ENCODE measurements at places on chromosomes 3 and 15.
A peak's percentile ranks its signal among the peaks of the same experiment; 100 is the strongest.

DNA sequence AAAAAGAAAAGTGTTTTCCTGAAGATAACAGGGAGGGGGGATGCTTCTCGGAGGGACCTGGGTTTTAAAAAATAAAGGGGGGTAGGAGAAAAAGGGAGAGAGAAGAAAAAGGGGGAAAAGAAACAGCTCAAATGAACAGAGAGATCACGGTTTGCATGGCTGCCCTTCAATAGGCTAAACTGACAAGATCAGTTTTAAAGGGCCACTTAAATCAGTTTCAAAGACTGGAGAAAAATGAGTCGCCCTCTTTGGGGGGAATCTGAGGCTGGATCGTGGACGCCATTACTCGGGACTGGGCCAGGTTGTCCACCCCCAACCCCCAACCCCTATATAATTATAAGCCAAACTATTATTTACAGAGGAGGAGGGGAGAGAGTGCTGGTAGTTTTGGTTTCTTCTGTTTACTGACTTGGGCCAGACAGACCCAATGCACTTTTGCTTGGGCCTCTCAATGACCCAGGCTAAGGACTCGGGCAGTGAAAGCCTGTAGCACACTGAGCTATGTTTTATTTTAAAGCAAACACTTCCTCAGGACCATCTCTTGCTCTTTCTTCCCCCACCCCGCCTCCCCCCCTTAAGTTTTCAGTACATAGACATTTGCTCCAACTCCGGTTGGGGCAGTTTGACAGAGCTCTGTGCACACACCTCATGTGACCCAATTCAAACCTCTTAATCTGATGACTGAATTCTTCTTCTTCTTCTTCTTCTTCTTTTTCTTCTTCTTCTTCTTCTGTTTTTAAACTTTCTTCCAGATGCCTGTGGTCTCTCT is 6.3 kb downstream of the NR2F2 start:
- no peak for DNase-seq
- peaks cover 9% of the 10 kb centered on the region for H3K4me1 ChIP-seq
- H3K27me3 ChIP-seq, result peaks cover 72% of the 10 kb centered on the region
- peaks cover 9% of the 10 kb centered on the region for H3K36me3 ChIP-seq
- H3K4me3 ChIP-seq, result no peak overlapping the region

GRCh38 chr3:133742351-133743091 is 3.7 kb upstream of the TF start:
- H3K27me3 ChIP-seq, result peaks cover 28% of the 10 kb centered on the region
- no peak overlapping the region for H3K4me3 ChIP-seq
- no peaks in the 10 kb centered on the region for H3K36me3 ChIP-seq
- H3K27ac ChIP-seq, result no peak overlapping the region

GRCh38 chr3:69321301-69322157 is 64.4 kb downstream of the FRMD4B start:
- no peaks in the 10 kb centered on the region for H3K36me3 ChIP-seq
- DNase-seq, result no peak
- peaks cover 23% of the 10 kb centered on the region for H3K4me1 ChIP-seq
- no peaks in the 10 kb centered on the region for H3K27me3 ChIP-seq
- H3K27ac ChIP-seq, result no peak overlapping the region

DNA sequence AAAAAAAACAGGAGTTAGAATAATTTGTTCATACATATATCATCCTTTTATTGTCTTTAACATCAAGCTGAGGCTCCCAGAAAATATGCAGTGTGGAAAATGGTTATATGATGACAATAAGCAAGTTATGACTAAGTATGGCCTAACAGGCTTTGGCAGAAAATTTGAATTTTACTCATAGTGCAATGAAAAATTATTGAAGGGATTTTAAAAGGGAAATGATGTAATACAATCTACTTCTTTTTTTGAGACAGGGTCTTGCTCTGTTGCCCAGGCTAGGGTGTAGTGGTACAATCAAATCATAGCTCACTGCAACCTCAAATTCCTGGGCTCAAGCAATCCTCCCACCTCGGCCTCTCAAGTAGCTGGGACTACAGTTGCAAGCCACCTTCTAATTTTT is 78.7 kb downstream of the FAIM start:
- DNase-seq, result no peak
- peaks cover 13% of the 10 kb centered on the region for H3K4me1 ChIP-seq
- peak overlapping the region; percentile 73 for H3K27ac ChIP-seq
- no peak overlapping the region for H3K4me3 ChIP-seq
- no peaks in the 10 kb centered on the region for H3K27me3 ChIP-seq

GRCh38 chr3:76063019-76063418 is 277.7 kb upstream of the ZNF717 start:
- no peaks in the 10 kb centered on the region for H3K27me3 ChIP-seq
- no peaks in the 10 kb centered on the region for H3K36me3 ChIP-seq
- no peak for DNase-seq
- H3K27ac ChIP-seq, result no peak overlapping the region
- H3K4me3 ChIP-seq, result no peak overlapping the region

GRCh38 chr3:112464264-112464663 is 35.0 kb downstream of the BTLA start:
- peaks cover 17% of the 10 kb centered on the region for H3K36me3 ChIP-seq
- H3K27ac ChIP-seq, result peak overlapping the region; percentile 31
- H3K4me3 ChIP-seq, result no peak overlapping the region
- DNase-seq, result no peak

DNA sequence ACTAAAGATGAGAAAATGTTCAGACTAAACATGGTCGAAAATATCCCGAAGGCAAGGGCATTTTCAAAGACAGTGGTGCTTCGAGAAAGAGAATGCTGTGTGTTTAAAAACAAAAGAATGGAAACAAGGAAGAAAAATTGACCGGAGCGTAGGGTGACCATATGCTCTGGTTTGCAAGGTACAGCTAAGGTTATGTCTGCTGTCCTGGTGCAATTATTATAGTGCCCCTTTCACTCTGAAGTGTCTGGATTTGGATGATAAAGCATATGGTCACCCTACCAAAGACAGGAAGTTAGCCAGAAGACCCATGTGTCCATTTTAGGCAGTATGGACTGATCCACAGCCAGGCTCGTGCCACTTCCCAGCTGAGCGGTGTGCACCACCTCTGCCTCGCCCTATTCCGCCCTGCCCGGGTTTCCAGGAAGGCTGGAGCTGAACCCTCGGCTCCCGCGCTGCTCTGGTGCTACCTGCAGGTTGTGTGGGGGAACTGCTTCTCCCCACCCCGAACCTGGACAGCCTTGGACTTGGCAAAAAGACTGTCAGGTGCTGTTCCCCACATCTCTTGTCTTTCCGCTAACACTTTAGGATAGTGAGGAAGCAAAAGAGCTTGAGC is 25.2 kb downstream of the GOLGA6D start:
- H3K4me3 ChIP-seq, result no peak overlapping the region
- no peaks in the 10 kb centered on the region for H3K36me3 ChIP-seq
- peaks cover 24% of the 10 kb centered on the region for H3K27me3 ChIP-seq
- DNase-seq, result peak; percentile 27
- no peaks in the 10 kb centered on the region for H3K4me1 ChIP-seq

GRCh38 chr3:37295925-37296324 is 121.5 kb upstream of the LRRFIP2 start:
- peaks cover 55% of the 10 kb centered on the region for H3K36me3 ChIP-seq
- no peaks in the 10 kb centered on the region for H3K27me3 ChIP-seq
- no peak overlapping the region for H3K27ac ChIP-seq

- no peak overlapping the region for H3K27ac ChIP-seq
- peaks cover 15% of the 10 kb centered on the region for H3K36me3 ChIP-seq
- peaks cover 17% of the 10 kb centered on the region for H3K4me1 ChIP-seq
- H3K27me3 ChIP-seq, result no peaks in the 10 kb centered on the region
- DNase-seq, result no peak
These were observed 6.8 kb downstream of the GDPGP1 start for GRCh38 chr15:90240856-90241255.

- peaks cover 8% of the 10 kb centered on the region for H3K36me3 ChIP-seq
- H3K27ac ChIP-seq, result peak overlapping the region; percentile 26
- no peak for DNase-seq
- H3K4me1 ChIP-seq, result peaks cover 31% of the 10 kb centered on the region
- no peak overlapping the region for H3K4me3 ChIP-seq
These were observed 4.9 kb upstream of the MYZAP start for GRCh38 chr15:57586661-57587424.

- no peaks in the 10 kb centered on the region for H3K27me3 ChIP-seq
- no peak overlapping the region for H3K27ac ChIP-seq
- H3K4me3 ChIP-seq, result no peak overlapping the region
- no peak for DNase-seq
- no peaks in the 10 kb centered on the region for H3K4me1 ChIP-seq
- H3K36me3 ChIP-seq, result no peaks in the 10 kb centered on the region
These were observed 288.3 kb downstream of the CNTN6 start for GRCh38 chr3:1380926-1381646.

GRCh38 chr3:72591522-72592421 is 256.5 kb downstream of the SHQ1 start:
- H3K27ac ChIP-seq, result no peak overlapping the region
- H3K4me3 ChIP-seq, result no peak overlapping the region
- no peaks in the 10 kb centered on the region for H3K36me3 ChIP-seq
- no peak for DNase-seq

- no peaks in the 10 kb centered on the region for H3K4me1 ChIP-seq
- no peaks in the 10 kb centered on the region for H3K27me3 ChIP-seq
- H3K4me3 ChIP-seq, result no peak overlapping the region
- no peak for DNase-seq
- no peaks in the 10 kb centered on the region for H3K36me3 ChIP-seq
These were observed 28.9 kb upstream of the ZNF385D start for GRCh38 chr3:21779909-21780308.

DNA sequence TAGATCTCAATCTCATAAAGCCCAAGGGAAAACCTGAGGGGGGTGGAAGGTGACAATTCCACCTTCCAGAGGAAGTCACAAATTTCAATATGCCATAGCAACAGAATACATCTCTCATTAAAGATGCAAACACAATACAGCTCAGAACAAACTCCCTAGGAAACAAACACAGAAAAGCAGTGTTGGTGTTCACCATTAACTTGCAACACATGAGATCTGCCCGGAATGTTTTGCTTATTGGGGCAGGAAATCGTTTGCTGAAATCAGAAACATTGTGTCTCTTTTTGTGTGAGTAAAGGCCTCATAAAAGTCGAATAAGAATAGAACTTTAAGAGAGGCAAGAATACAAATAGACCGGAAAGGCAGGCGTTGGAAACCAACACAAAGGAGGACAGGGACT is 5.8 kb upstream of the RYR3 start:
- no peak for DNase-seq
- no peak overlapping the region for H3K4me3 ChIP-seq
- H3K27ac ChIP-seq, result no peak overlapping the region
- H3K27me3 ChIP-seq, result peaks cover 23% of the 10 kb centered on the region
- H3K4me1 ChIP-seq, result no peaks in the 10 kb centered on the region
- H3K36me3 ChIP-seq, result no peaks in the 10 kb centered on the region

GRCh38 chr15:35757765-35758164 is 211.8 kb upstream of the DPH6 start:
- DNase-seq, result no peak
- no peak overlapping the region for H3K27ac ChIP-seq
- H3K27me3 ChIP-seq, result peaks cover 7% of the 10 kb centered on the region
- H3K4me3 ChIP-seq, result no peak overlapping the region
- H3K4me1 ChIP-seq, result no peaks in the 10 kb centered on the region

DNA sequence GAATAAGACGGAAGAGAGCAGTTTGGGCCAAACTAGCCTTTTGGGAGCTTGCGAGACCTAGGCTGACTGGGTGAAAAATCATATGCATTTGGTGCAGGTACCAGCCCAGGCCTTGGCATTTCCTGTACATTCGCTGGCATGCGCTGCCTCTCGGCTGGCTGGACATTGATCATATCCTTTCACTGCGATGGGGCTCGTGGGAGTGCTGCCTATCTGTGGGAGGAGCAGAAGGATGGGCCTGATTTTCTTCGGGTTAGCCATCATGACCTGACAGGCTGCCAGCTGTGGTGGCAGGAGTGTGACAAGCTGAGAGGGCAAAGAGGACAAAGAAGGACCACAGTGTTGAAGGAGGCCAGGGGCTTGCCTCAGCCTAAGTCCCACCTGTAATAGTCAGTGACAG is 14.3 kb downstream of the CGNL1 start:
- H3K36me3 ChIP-seq, result no peaks in the 10 kb centered on the region
- no peak overlapping the region for H3K27ac ChIP-seq
- DNase-seq, result no peak
- H3K4me1 ChIP-seq, result no peaks in the 10 kb centered on the region

DNA sequence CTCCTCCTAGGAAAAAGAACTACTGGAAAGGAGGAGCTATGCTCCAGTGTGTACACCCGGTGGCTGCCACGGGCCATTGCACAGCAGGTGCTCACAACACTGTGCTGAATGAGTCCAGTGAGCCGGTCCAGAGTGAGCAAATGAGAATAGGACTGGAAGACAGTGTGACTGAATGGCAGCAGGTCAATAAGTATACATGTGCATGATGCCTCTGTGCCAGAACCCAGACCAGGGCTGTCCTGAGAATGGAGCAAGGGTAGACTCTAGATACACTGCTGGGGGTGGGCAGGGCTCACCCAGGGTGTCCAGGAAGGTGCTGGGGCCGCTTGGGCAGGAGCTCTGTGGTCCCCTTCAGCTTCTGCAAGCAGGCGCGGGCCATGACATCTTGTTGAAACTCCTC is 8.3 kb downstream of the POLG start:
- H3K4me1 ChIP-seq, result peaks cover 30% of the 10 kb centered on the region
- H3K27me3 ChIP-seq, result no peaks in the 10 kb centered on the region
- no peak overlapping the region for H3K27ac ChIP-seq
- no peak overlapping the region for H3K4me3 ChIP-seq

- peaks cover 14% of the 10 kb centered on the region for H3K27me3 ChIP-seq
- H3K27ac ChIP-seq, result no peak overlapping the region
- H3K4me1 ChIP-seq, result peaks cover 22% of the 10 kb centered on the region
- DNase-seq, result no peak
- no peak overlapping the region for H3K4me3 ChIP-seq
These were observed 1.5 kb upstream of the SNX22 start for GRCh38 chr15:64149893-64150578.

GRCh38 chr3:13200465-13200864 is 127.2 kb upstream of the IQSEC1 start:
- no peaks in the 10 kb centered on the region for H3K36me3 ChIP-seq
- no peak overlapping the region for H3K27ac ChIP-seq
- H3K4me1 ChIP-seq, result peaks cover 7% of the 10 kb centered on the region
- no peak for DNase-seq
- no peak overlapping the region for H3K4me3 ChIP-seq
- H3K27me3 ChIP-seq, result peaks cover 36% of the 10 kb centered on the region

DNA sequence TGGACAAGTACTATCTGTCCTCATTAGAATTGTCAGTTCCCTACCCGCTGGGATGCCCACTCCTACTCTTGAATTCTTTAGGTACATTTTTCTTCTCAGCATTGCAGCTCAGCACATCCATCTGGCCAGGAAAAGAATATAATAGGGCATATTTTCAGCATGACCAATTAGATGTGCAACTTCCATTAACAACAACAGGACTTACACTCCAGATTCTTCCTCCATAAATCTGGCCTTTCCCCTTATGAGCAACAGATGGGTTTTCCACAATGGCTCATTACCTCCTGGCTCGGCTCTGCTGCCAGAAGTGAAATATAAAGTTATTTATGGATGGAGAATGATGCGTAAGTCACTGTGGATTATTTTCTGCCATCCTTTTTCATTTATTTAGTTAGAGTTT is 443.8 kb upstream of the TGFBR2 start:
- no peak overlapping the region for H3K4me3 ChIP-seq
- H3K27me3 ChIP-seq, result no peaks in the 10 kb centered on the region
- no peaks in the 10 kb centered on the region for H3K4me1 ChIP-seq

GRCh38 chr15:31379042-31379441 is 52.4 kb downstream of the KLF13 start:
- no peaks in the 10 kb centered on the region for H3K27me3 ChIP-seq
- peaks cover 34% of the 10 kb centered on the region for H3K36me3 ChIP-seq
- H3K27ac ChIP-seq, result peak overlapping the region; percentile 53
- peak; percentile 35 for DNase-seq
- peaks cover 22% of the 10 kb centered on the region for H3K4me1 ChIP-seq
- H3K4me3 ChIP-seq, result no peak overlapping the region
